SHP77 treated with DMSO at 0.1 percent for 48 hours (cell line): ENCODE measurements at places on chromosomes 13 and 19.

DNA sequence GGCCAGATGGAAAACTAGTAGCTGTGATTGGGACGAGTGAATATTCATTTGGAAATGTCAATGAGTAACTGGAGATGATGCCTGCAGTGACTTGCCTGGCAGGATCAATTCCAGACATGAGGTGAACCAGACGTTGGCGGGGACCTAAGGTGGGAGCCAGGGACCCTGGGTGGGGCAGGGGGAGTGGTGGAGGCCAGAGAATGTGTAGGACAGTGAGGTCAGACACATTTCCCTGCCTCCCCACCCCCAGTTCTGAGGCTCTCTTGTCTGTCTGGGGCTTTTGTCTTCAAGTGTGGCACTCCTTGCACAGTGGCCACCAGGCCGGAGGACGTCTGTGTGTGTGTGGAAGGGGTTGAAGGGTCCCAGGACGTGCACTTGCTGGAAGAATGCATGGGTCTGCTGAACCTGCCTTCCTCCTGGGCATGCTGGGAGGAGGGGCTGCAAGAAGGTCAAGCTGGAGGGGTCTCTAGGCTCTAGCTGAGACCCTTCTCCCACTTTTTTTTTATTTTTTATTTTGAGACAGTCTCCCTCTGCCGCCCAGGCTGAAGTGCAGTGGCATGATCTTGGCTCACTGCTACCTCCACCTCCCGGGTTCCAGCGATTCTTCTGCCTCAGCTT is 51.6 kb downstream of the CHST8 start:
- no peak for DNase-seq

- DNase-seq = no peak
These were observed 935.5 kb upstream of the SLC10A2 start for GRCh38 chr13:104001766-104002165.

GRCh38 chr13:27000686-27001085 is 170.9 kb downstream of the USP12 start:
- DNase-seq = no peak

DNA sequence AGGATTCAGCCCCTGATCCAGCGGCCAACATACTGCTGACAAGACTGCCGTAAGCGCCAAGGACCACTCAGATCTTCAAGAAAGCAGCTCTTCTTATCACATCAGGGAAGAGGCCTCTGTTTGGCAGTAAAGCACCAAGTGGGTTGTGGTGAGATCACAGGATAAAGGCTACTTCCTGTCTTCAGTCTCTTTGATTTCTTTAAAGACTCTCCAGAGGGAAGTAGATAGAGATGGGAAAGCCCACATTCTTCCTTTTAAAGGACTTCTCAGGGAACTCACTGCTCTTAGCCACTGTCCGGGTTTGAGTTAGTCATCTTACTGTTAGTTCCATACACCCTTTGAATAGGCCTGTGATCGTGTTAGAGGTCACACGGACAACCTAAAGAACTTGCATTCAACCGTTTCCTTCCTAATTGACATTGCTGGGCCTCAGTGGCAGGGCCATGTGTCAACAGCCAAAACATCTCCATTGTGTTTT is 47.2 kb upstream of the POMP start:
- no peak for DNase-seq

GRCh38 chr13:89812856-89813255 is 1534.6 kb upstream of the MIR17HG start:
- no peak for DNase-seq

DNA sequence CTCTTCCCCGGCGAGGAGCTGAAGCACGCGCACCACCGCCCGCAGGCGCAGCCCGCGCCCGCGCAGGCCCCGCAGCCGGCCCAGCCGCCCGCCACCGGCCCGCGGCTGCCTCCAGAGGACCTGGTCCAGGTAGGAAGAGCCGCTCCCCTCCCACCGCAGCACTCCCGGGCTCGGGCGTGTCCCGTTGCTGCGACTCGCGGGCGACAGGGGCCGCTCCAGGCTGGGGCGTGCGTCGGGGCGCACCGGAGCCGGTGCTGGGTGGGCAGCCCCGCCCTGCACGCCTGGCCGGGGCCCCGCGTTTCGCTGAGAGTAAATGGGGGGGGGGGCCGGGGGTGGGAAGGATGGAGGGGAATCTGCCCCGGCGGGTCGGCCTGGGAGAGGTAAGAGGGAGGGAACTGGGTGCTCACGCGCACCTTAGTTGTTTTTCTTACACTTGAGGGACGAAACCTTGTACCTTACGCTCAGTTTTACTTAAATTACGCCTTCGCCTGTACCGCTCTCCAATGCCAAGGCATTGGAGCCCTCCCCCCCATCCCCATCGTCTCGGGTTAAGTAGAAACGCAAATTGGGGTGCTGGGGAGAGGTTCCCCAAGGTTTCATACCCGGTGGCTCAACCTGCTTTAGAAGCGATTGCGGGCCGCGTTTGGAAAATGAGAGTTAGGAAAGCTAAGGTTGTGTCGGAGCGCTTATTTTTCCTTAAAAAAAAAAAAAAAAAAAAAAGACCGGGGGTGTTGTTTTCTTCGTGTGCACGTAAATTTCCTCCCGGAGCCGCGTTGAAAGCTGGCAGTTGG is 850 bp downstream of the KLF5 start:
- DNase-seq = no peak

DNA sequence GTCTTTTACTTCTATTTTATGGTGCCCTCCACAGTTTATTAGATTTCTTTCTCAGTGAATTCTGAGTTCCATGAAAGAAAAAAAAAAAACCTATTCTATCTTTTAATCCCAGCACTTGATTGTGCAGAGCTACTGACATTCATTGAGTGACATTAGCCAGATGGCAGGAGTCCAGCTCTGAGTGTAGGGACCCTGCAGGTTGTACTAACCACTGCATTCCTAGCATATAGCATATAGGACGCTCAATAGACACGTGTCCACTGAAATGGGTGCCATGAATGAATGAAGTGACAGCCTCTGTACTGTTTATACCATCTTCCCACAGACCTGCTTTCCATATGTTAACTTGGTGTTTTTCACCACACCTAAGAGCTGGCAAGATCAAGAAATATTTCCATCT is 206.3 kb downstream of the RAP2A start:
- DNase-seq = no peak

DNA sequence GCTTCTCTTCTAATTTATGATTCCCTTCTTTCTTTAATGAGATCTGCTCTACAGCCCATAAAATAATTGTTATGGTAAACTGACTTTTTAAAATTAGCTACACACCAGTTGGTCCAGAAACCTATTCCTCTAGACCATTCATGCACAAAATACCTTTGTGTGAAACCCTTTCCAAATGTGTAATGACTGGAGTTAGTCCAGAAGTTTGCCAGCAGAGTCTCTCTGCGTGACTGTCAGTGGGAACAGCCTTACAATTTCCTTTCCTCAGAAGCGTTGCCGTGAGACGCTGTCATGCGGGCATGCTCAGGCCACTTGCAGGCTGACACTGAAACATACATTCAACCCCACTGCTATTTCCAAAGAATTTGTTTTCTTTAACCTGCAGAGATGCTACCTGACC is 965.2 kb downstream of the PCDH9 start:
- DNase-seq = no peak

DNA sequence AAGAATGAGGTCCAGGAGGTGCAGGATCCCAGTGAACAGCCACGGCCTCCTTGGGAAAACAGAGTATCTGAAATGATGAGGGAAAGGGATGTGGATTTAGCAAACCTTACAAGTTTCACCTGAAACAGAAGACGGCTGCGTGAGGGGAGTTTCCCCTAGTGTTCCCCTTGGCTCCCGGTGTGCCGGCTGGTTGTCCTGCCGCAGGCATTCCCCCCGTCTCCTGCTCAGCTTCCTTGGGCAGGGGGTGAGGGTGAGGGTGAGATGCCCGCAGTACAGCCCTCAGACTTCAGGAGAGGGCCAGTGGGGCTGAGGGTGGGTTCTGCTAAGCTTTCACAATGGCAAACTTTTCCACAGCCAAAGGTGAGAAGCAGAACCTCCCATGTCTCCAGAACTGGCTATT is 201.1 kb upstream of the SOX1 start:
- DNase-seq = no peak

DNA sequence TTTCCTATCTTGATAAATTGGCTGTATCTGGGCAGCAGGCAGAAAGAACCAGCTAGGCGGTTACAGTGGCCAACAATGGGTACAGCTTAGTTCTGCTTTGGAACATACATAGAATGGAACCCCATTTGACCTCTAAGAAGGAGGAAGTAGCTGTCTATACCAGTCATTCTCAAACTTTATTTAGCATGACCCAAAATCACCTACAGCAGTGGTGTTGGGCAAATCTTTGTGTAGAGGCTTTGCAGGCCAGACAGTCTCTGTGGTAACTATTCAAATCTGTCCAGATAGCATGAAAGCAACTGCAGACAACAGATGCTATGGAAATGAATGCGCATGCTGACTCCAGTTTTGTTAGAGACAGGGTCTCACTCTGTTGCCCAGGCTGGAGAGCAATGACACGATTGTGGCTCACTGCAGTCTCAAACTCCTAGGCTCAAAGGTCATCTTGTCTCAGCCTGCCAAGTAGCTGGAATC is 12.0 kb upstream of the KCNC3 start:
- DNase-seq = no peak

GRCh38 chr13:67650471-67650870 is 420.3 kb upstream of the PCDH9 start:
- DNase-seq = no peak

DNA sequence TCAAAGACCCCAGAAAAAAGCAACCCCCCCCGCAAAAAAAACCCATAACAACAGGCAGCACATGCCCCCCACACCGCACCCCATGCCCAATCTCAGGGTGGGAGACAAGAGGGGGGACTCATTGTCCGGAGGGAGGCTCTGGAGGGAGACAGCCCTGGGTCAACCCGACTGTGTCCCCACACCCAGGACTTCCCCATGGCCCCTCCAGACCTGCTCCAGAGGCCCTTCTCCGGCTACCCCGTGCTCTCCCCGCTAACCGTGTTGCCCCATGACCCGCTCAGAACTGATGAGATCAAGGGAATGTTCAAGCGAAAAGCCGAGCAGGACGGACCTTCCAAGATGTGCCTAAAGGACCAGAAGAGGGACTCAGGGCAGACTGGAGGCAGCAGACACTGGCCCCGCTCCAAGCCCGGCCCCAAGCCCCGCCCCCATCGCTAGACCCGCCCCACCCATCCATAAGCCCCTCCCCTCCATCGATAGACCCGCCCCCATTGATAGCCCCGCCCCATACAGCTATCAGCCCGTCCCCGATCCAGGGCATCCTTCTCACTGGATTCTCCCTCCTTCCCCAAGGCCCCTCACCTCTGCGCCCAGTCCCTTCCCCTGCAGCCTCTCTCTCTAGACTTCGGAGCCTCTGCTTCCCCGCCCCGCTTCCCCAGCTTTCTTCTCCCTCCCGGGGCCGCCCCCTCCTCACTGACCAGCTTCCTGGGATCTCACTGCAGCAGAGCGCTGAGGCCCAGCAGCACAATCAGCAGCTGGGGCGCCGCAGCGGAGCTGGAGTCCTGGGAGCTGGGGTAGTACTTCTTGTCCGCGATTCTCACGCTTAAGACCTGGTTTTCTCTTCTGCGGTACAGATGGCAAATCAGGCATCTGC is 2.2 kb downstream of the BST2 start:
- DNase-seq = peak; percentile 56

DNA sequence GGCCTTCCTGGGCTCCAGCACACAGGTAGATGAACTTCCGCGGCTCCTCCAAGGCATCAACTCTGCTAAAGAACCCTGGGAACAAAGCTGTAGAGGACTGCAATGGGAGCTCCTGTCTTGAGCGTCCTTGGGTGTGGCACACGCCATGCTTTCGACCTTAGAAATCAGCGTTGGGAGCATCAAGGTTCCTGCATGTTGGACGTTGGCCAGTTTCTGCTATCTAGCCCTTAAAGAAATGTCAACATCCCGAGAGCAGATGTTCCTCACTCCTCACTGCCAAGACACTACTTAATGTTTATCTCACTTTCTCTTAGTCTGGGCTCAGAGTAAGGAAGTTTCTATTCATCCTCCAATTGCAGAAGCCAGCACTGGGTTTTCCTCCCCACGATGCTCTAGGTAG is 70.6 kb upstream of the MEDAG start:
- no peak for DNase-seq

- DNase-seq = no peak
These were observed 10.6 kb downstream of the NANOS3 start for GRCh38 chr19:13887517-13887916.

GRCh38 chr13:37473035-37473434 is 125.5 kb downstream of the POSTN start:
- no peak for DNase-seq
